ENCODE measurements at places on chromosomes 6 and 20.
A peak's percentile ranks its signal among the peaks of the same experiment; 100 is the strongest.

DNA sequence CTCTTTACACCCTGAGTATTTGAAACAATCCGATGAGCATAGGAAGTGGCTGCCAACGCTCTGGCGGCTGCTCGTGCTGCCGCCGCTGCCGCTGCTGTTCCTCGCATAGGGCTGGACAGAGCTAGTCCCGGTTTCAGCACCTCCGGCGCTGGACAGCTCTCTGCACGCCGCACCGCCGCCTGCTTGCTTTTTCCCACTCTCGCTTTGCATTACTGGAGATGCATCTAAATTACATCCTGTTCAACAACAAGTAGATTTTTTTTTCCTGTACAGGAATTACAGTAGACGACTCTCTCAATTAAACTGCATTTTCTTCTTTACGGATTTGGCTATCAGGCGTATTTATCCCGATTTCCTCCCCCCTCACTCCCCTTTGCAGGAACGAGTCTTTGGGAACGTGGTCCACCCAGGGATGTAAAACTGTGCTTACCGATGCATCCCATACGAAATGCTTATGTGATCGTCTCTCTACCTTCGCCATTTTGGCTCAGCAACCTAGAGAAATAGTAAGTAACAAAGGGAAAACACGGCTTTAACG is 563.8 kb downstream of the LMBRD1 start:
- no peak for DNase-seq

DNA sequence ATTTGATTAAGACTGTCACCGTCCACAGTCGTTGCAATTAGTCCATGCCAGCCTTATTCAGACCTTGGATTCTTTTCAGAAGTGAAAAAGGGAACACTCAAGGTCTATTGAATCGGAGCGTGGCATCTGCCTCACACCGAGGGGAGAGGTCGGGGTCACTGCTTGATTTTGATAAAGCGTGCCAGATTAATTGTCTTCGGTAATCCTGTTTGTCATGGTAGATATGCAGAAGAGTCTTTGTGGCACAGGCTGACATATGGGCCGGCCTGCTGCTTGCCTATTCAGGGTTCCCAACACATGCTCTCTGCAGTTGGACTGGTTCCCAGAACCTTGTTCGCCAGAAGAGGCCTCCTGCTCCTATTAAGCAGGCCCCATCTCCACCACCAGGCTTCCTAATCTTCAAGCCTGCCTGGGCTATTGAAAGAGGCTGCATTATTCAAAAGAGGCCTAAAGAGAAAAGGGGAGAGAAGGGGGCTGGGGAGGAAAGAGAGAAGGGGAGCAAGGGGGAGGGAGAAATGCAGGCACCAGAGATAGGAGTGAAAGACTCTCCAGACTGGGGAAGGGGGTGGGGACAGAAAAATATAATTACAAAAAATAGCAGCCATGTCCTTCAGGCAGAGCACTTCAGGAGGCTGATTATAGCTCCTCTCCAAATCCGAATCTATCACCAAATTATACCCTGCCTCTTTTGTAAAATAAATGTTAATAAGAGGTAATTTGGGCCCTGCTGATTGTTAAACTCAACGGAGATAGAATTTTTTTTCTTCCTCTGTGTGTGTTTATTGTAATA is 611.3 kb downstream of the HDGFL1 start:
- no peak for DNase-seq

- DNase-seq = peak; percentile 63
These were observed 123.8 kb upstream of the MTHFD1L start for GRCh38 chr6:150741633-150742200.

DNA sequence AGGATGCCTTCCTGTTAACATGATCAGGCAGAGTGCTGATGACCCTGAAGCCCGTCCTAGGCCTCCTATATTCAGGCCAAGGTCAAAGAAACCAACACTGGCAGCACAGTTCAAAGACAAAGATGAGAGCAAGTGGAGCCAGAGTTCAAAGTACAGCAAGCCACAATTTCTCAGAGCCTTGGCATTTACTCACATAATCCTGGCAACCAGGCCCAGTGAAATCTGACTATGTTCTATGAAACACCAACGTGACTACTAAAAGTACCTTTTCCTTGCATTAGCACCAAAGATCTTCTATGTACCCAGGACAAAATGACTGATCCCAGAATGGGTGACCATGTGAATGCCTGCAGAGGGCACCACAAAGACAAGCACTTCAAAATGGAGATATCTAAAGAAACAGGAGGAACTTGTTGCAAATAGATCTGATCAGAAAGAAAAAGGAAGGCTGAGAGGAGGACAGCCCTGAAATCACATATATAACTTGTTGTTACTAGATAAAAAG is 3.9 kb downstream of the NFS1 start:
- DNase-seq = no peak

All from memory B cell (primary cell).